ENCODE measurements at places on chromosomes 2 and 18. TPM values are rescaled to one million over a fixed set of nuclear protein-coding genes. Genes with fewer than 3 reads are reported as not detected.
A peak's percentile ranks its signal among the peaks of the same experiment; 100 is the strongest.

DNA sequence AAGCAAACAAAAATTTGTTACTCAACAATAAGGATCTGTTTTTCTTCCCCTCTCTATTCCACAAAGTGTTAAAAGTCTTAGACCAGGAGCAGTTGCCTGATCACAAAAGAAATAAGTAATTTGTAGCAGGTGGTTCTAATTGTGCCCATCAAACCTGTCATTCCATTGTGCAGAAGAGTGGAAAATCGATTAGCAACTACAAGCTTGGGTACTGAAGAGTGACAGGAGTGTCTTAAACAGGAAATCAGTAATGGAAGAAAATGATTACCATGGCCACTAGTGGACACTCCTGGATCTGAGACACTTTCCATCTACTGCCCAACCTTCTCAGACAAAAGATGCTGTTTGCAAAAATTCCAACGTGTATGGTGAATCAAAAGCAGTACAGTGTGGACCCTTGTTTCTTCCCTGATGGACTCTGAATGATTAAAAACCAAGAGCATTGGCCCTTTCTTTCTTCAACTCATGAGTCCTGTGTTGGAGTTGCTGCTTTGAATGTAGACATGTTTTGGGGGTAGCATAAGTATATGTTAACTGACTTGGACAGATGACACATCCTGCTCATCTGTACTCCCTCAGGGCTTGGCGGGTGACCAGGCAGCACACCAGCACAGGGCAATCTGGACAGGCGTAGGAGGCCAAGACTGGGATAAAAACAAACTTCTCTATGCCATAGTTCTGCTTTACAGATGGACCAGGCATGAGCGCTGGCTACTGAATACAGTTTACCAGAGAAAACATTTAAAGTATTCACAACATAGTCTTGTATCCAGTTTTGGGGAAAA is 51.9 kb downstream of the PLA2R1 start:
- peaks cover 68% of the 10 kb centered on the region for H3K36me3 ChIP-seq
- peaks cover 30% of the 10 kb centered on the region for H3K4me1 ChIP-seq
- H3K27me3 ChIP-seq, result no peaks in the 10 kb centered on the region
- no peak overlapping the region for H3K4me3 ChIP-seq
- H3K27ac ChIP-seq, result no peak overlapping the region
- no peak for DNase-seq

DNA sequence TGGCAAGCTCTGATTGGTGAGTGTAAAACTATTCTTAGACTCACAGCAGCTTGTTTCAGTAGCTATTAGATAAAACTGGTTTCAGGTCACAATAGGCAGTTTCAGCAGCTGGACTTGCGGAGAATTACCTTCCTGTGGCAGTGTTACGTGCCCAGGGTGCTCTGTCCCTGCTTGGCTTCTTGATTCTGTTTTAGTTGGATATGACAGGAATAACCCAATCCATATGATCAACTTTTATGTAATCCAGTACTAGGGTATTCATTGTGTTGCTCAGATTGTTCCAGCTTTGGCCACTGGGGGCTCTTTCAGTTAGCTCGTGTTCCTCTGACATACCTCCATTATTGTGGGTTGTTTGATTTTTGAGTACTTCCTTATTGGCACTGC is 43.1 kb downstream of the INPP4A start:
- no peak for DNase-seq
- no peaks in the 10 kb centered on the region for H3K27me3 ChIP-seq
- H3K36me3 ChIP-seq, result no peaks in the 10 kb centered on the region
- H3K4me1 ChIP-seq, result peaks cover 17% of the 10 kb centered on the region
- H3K27ac ChIP-seq, result no peak overlapping the region

DNA sequence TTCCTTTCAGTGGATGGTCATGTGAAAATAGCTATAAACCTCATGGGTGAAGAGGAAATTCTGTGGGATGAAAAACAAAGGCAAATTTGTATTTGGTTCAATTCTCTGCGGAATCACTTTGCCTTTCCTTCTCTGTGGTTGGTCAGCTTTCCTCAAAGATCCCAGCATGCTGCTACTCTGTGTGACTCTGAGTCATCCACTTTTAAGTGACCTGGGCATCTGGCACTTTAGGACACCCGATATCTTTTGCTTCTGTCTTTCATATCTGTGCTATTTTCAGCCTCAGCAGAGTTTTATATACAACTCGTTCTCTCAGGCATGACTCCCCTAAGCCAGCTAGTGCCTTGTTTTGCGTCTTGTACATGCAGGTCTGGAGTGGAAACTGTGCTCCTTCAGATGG is 217.0 kb upstream of the PIEZO2 start:
- H3K36me3 ChIP-seq, result no peaks in the 10 kb centered on the region
- peaks cover 3% of the 10 kb centered on the region for H3K27me3 ChIP-seq
- peaks cover 25% of the 10 kb centered on the region for H3K4me1 ChIP-seq
- H3K4me3 ChIP-seq, result no peak overlapping the region
- no peak for DNase-seq

DNA sequence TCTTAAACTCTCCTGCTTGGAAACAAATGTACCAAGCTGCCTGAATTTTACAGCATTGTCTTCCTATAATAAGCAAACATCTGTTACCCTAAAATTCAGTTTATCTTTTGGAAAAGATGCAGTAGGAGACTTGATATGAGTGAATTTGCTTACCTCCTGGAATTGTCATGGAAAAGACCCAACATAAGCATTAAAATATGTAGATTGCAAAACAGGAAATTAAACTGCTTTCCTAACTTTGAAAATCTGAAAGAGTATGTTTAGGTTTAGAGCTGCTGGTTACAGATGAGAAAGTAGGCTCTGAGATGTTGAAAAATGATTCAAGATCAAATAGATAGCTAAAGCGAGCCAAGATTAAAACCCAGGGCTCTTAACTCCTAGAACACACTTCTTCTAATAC is 316.5 kb downstream of the SOX11 start:
- H3K27me3 ChIP-seq, result peaks cover 2% of the 10 kb centered on the region
- H3K4me1 ChIP-seq, result peaks cover 41% of the 10 kb centered on the region
- no peak overlapping the region for H3K4me3 ChIP-seq
- no peak overlapping the region for H3K27ac ChIP-seq
- DNase-seq, result no peak

DNA sequence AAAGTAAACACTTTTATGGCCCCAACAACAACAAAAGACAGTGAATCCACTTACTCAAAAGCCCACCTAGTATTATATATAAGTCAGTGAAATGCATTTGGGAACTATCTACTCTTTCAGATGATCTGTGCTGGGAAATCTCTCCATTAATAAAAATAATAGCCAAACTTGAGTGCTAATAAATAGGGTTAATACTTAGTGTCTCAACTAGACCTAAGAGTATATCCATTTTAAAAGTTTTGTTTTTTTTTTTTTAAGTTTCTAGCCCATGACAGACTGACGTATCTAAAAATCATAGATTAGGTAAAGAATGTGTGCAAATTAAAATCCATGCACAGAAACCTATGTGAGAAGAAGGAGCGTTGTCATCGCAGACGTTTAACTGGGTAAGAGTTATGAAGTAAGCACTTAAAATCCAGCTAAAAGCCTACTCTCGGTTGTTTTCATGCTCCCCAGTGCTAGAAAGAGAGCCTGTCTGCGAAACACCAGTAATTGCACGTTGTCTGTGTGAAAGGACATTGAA is 83.4 kb upstream of the PELI1 start:
- H3K27ac ChIP-seq, result peak overlapping the region; percentile 73
- no peaks in the 10 kb centered on the region for H3K36me3 ChIP-seq
- peak overlapping the region; percentile 80 for H3K4me3 ChIP-seq
- no peak for DNase-seq
- peaks cover 2% of the 10 kb centered on the region for H3K27me3 ChIP-seq

- H3K27me3 ChIP-seq, result peaks cover 37% of the 10 kb centered on the region
- H3K4me1 ChIP-seq, result peaks cover 5% of the 10 kb centered on the region
- peak overlapping the region; percentile 47 for H3K27ac ChIP-seq
- no peaks in the 10 kb centered on the region for H3K36me3 ChIP-seq
- no peak for DNase-seq
Observed at GRCh38 chr2:86249176-86249575, 49.9 kb downstream of the MRPL35 start.

GRCh38 chr2:237201461-237202287 is 116.0 kb downstream of the COPS8 start:
- H3K36me3 ChIP-seq, result no peaks in the 10 kb centered on the region
- H3K27ac ChIP-seq, result peak overlapping the region; percentile 94
- H3K27me3 ChIP-seq, result no peaks in the 10 kb centered on the region
- peak; percentile 85 for DNase-seq

DNA sequence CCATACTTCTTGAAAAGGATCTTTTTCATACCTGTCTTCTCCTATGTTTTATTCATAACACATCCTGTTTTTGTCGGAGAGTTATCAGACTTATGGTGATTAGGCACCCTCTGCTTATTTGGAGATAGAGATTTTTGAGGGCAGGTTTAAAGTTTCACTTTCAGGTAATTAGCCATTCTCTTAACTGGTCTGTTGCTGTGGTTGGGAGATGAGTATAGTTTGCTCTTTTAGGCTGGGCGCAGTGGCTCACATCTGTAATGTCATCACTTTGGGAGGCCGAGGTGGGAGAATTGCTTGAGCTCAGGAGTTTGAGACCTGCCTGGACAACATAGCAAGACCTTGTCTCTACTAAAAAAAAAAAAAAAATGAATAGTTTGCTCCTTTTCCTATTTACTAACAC is 25.3 kb downstream of the SFTPB start:
- peaks cover 50% of the 10 kb centered on the region for H3K36me3 ChIP-seq
- H3K4me3 ChIP-seq, result no peak overlapping the region
- DNase-seq, result no peak
- H3K4me1 ChIP-seq, result peaks cover 1% of the 10 kb centered on the region
- H3K27me3 ChIP-seq, result no peaks in the 10 kb centered on the region
- H3K27ac ChIP-seq, result no peak overlapping the region

GRCh38 chr2:232629129-232629475 is 4.3 kb upstream of the EFHD1 start:
- H3K27ac ChIP-seq, result no peak overlapping the region
- peaks cover 40% of the 10 kb centered on the region for H3K4me1 ChIP-seq
- no peaks in the 10 kb centered on the region for H3K27me3 ChIP-seq
- no peak overlapping the region for H3K4me3 ChIP-seq

DNA sequence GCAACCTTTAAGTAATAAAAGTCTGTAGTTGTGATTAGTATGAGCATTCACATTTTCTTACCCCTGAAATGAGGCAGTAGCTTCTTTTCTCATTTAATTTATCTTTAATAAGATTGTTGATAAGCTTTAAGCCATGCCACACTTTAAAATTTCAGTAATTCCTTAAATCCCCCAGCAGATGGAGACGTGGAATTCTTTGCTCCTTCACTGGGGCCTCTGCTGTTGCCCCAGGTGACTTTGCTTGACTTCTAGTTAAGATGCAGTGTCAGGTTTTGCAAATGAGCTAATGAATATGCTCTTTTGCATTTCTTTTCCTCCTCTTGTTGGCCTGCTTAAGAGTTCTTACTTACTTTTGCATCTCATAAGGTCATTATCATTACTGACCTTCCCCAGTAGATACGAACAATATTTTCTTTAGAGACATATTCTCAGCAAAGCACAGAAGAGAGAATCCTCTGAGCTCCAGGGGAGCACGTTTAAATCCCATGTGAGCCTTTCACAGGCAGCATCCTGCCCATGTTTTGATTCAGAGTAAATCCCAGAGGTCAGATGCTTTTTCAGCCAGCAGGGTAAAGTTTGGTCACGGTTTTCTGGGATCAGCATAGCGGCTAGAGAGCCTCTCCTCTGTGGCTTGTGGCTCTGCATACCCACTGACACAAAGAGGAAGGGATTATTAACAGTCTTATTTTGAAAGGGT is 222.9 kb downstream of the PTPRM start:
- no peak overlapping the region for H3K4me3 ChIP-seq
- H3K36me3 ChIP-seq, result no peaks in the 10 kb centered on the region
- H3K4me1 ChIP-seq, result peaks cover 17% of the 10 kb centered on the region
- DNase-seq, result no peak

- H3K36me3 ChIP-seq, result no peaks in the 10 kb centered on the region
- no peak overlapping the region for H3K4me3 ChIP-seq
Observed at GRCh38 chr18:67650686-67651385, 134.3 kb upstream of the DSEL start.

- peaks cover 45% of the 10 kb centered on the region for H3K4me1 ChIP-seq
- no peaks in the 10 kb centered on the region for H3K36me3 ChIP-seq
- no peak overlapping the region for H3K27ac ChIP-seq
- H3K27me3 ChIP-seq, result no peaks in the 10 kb centered on the region
- DNase-seq, result no peak
Observed at GRCh38 chr2:144999936-145000335, 480.0 kb upstream of the ZEB2 start.

DNA sequence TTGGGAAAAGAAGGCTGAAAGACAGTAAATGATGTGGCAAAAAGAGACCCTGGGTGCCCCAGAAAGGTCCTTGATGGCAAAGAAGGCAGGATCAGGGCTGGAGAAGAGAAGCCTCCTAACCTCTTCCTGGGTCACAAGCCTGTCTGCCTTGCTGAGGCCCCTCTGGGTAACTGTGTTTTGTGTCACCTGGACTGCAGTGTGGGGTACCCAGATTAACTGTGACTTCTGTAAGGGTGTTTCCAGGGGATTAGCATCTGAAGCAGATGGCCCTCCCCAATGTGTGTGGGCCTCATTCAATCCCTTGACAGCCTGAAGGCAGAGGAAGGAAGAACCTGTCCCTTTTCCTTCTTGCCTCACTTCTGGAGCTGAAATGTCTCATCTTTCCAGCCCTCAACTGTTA is 35.6 kb upstream of the APCDD1 start:
- DNase-seq, result peak; percentile 63
- peaks cover 5% of the 10 kb centered on the region for H3K4me1 ChIP-seq
- no peaks in the 10 kb centered on the region for H3K36me3 ChIP-seq
- H3K4me3 ChIP-seq, result no peak overlapping the region

DNA sequence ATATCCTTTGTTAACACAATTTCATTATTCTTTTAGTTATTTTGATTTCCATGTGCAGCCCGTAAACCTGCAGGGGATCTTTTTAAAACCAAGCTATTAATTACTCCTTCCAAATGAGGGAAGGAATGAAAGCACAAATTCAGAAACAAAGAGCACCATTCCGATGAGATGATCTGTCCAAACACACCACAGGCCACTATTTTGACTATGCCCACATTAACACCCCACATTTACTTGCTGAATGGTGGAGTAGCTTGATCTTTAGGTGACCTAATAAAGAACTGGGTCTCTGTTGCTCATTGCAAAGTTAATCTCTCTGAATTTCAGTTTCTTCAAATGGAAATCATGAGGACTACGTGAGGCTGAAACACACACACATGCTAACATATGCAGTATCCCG is 218.0 kb downstream of the IRS1 start:
- DNase-seq, result no peak
- H3K36me3 ChIP-seq, result no peaks in the 10 kb centered on the region
- peaks cover 47% of the 10 kb centered on the region for H3K4me1 ChIP-seq
- H3K27me3 ChIP-seq, result no peaks in the 10 kb centered on the region

UGT1A8 gene
- total RNA-seq, result not detected

DCDC2C gene
- not detected for total RNA-seq

SPEG gene
- 27.0 TPM for total RNA-seq

SERPINB11 gene
- not detected for total RNA-seq

TCF4 gene
- 73.5 TPM for total RNA-seq

Data from osteocyte (in vitro differentiated cells).